Esophagus mucosa (tissue), 1 donor: ENCODE measurements at places on chromosomes 3 and 15. TPM values are rescaled to one million over a fixed set of nuclear protein-coding genes. Genes with fewer than 3 reads are reported as not detected.
A peak's percentile ranks its signal among the peaks of the same experiment; 100 is the strongest.

GRCh38 chr3:143389388-143389787 lies 269.8 kb downstream of the CHST2 start:
- ATAC-seq: no peak

GRCh38 chr3:184717399-184717983 lies 5.6 kb upstream of the MAGEF1 start:
- ATAC-seq: no peak

DNA sequence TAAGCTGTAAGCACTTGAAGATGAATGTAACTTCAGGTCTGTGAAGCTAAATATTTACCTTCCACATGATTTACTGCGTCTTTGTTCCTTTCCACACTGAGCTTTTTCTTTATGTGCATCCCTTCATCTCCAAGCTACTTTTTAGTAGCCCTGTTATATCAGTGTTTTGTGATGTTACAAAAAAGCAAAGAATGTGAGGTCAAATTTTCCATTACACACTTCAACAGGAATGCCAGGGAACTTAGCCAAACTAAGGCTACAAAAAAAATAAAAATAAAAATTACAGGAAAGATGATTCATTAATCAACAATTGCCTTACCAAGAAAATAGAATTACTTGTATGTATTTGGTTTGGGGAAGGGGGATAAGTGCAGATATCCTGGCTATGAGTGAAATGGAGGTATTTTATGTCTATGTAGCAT lies 73.0 kb downstream of the FILIP1L start:
- ATAC-seq: no peak

DNA sequence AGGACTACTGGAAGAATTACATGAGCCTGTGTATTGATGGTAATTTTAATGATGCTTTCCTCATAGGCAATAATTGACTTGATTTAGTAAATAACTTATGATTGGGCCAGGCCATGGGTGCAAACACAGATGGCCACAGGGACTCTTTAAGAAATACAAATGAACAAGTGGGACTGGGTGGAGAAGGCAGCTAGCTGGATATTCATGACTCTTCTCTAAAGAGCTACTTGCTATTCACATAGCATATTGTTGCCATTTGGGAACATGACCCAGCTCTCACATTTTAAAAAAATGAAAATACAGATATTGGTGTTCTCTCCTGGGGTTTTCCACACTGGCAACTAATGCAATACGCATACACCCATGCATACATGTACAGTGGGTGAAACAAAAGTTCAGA lies 178.3 kb downstream of the PTPRG start:
- no peak for ATAC-seq

- peak; percentile 65 for ATAC-seq
Measured at GRCh38 chr3:69385723-69386555, at the start of gene FRMD4B. Gene FRMD4B (minus strand): TSS chr3:69386088. CDS start chr3:69385989, 99 bp downstream.

GRCh38 chr3:140994316-140994715 lies 52.7 kb downstream of the SLC25A36 start:
- ATAC-seq: no peak

DNA sequence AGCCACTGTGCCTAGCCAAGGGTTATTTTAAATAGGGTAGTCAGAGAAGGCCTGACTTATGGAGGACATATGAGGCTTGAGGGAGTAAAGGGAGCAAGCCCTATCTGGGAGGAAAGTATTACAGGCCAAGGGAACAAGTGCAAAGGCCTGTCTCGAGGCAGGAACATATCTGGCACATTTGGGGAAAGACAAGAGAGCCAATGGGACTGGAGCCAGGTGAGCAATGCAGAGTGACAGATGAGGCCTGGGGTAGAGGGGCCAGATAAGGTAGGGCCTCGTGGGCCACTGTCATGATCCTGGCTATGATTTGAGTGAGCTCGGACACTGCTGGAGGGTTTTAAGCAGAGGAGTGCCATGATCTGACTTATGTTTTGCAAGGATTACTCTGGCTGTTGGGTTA lies 43.8 kb downstream of the DCP1A start:
- no peak for ATAC-seq

GRCh38 chr3:127691974-127692373 lies 19.2 kb downstream of the ABTB1 start:
- no peak for ATAC-seq

DNA sequence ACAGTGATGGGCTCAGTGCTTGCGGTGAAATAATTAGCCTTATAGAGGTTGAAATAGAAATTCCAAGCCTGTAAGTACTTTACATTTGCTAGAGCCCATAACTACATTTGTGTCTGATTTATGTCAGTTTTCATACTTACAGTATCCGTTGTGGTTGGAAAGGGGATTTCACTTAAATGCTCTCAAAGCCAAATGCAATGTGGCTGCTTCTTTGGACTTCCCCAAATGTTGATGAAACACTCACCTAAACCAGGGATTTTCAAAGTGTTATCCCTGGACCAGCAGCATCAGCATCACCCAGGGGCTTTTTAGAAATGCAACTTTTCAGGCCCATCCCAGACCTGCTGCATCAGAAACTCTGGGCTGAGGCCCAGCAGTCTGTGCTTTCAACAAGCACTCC lies 378.7 kb downstream of the MCTP2 start:
- ATAC-seq: no peak

- ATAC-seq: no peak
Measured at GRCh38 chr3:123376451-123377242, 72.2 kb downstream of the ADCY5 start.

- no peak for ATAC-seq
Measured at GRCh38 chr3:97360804-97361203, 403.8 kb upstream of the ARL6 start.

GRCh38 chr3:139427283-139428060 lies 38.0 kb upstream of the COPB2 start:
- peak; percentile 93 for ATAC-seq

DNA sequence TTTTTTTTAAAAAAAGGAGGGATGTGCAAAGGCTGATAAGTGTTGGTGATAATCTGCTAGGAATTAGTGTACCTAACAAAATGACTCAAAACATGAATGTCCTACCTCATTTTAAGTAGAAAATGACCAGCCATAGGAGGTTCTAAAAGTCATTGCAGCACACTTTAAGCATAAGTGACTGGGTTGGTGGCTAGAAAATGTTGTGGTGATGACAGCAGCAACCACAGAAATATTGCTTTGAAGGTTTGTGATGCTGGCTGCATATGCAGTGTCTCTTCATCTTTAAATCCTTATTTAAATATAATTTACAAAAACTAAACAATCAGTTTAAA lies 55.2 kb downstream of the CMSS1 start:
- ATAC-seq: no peak

- no peak for ATAC-seq
Measured at GRCh38 chr15:99994849-99995248, 261.6 kb upstream of the LYSMD4 start.

Gene PROS1
- total RNA-seq: 10.0 TPM

Gene EDC3
- total RNA-seq: 21.3 TPM

Gene CDAN1
- 7.3 TPM for total RNA-seq

Gene CD200R1
- 2.9 TPM for total RNA-seq

Gene TNFAIP8L3
- total RNA-seq: 7.3 TPM
